Activated CD4-positive, alpha-beta T cell treated with anti-CD3 and anti-CD28 coated beads for 24 hours (primary cell): ENCODE measurements at places on chromosomes 1 and 21.

GRCh38 chr1:210489491-210489890 is 160.8 kb downstream of the HHAT start:
- no peak for DNase-seq

DNA sequence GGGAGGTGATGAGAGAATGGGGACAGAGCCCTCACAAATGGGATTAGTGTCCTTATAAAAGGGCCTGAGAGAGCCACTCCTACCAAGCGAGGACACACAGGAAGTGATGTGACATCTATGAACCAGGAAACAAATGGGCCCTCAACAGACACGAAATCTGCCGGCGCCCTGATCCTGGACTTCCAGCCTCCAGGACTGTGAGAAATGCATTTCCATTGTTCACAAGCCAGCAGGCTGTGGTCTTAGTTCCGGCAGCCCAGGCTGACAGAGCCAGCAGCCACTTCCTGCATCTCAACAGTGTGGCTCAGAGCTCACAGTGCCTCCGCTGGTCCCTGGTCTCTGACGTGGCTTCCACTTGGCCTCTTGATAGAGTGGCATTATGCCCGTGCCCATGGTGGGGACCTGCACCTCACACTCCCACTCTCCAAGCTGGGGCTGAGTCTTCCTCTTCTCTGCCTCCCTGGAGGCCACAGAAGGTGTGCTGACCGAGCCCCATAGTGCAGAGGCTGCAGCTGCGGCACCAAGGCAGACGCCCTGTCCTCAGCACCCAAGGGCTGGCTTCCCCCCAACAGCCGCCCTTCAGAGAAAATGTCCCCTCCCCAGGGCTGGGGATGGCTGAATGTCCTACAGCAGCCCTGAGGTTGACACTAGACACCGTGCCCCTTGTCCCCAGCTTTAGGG is 44.9 kb downstream of the ACOT7 start:
- DNase-seq, result no peak

DNA sequence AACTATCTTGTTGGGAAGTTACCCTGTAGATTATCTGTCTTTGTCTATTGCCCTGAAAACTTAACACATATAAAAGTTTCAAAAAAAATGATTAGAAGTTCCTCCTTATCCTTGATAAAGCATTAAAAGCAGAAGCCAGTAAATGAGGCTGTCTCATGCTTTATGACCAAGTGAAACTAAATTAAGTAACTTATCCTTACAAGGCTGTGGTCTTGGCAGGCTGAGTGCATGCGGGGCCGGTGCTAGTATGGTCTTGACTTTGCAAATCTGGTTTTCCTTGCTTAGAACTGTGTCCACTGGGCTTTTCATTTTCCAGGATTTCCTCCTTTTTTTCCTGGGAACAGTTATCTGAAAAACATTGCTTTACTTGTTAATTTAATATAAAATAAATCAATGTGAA is 43.1 kb downstream of the PCNX2 start:
- DNase-seq, result no peak

DNA sequence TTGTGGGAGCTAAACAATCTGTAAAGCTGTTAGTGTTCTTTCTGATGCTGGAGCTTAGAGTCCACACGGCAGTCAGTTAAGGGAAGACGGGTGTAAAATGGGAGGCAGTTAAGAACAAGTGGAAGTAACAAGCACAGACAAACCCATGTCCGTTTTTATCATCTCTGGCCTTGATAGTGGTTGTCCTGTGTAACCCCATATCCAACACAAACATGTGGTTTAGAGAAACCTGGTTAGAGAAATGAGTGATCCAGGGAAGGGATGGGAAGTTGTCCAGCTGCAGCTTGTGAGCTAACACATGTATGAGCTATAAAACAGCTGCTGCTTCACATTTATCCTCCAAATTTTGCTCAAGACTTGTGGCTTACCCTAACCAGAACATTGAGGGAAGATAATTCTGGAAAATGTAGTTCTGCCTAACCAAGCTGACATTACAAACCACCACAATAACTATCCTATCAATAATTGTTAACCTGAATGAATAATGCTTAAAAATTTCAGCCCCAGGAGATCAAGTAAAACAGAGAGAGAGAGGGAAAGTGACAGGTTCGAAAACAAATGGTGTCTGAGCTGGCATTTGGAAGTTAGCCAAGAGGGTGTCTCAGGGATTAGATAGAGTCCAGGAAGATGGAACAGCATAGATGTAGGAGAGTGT is 10.6 kb upstream of the C1orf162 start:
- no peak for DNase-seq

- no peak for DNase-seq
Measured at GRCh38 chr1:204676043-204676442, 9.5 kb downstream of the LRRN2 start.

DNA sequence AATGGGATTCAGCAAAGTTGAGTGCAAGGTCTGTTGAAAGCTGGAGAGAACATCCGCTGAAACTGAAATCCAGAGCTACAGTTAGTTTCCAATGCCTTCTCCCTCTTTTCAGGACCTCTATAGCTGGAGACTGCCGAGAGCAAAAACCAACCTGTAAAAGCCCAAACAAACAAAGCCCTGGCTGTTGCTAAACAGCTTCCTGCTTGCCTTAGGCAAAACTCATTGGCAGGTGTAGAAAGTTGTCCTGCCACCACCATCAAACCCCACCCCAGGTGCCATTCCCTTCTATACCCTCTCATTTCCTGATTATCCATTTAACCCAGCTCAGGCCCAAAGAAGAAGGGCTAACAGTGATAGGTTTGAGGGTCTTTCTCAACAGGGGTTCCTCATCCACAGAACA is 24.7 kb downstream of the SCYL3 start:
- DNase-seq, result no peak

- DNase-seq, result no peak
Measured at GRCh38 chr21:27017246-27017645, 50.4 kb upstream of the ADAMTS5 start.
